ENCODE measurements at places on chromosomes 3 and 15. TPM values are rescaled to one million over a fixed set of nuclear protein-coding genes. Genes with fewer than 3 reads are reported as not detected.

CRYBG3 gene
- 13.0 TPM for total RNA-seq

GRCh38 chr3:121467085-121467484 is 78.7 kb downstream of the POLQ start:
- no peaks in the 10 kb centered on the region for H3K4me1 ChIP-seq
- no peak overlapping the region for H3K27ac ChIP-seq
- no peak overlapping the region for H3K4me3 ChIP-seq
- H3K27me3 ChIP-seq, result no peaks in the 10 kb centered on the region

- no peaks in the 10 kb centered on the region for H3K4me1 ChIP-seq
- H3K27me3 ChIP-seq, result peaks cover 8% of the 10 kb centered on the region
- no peak overlapping the region for H3K27ac ChIP-seq
These were observed 10.4 kb downstream of the SYN2 start for GRCh38 chr3:12014613-12015012.

MFAP1 gene
- 35.2 TPM for total RNA-seq

DNA sequence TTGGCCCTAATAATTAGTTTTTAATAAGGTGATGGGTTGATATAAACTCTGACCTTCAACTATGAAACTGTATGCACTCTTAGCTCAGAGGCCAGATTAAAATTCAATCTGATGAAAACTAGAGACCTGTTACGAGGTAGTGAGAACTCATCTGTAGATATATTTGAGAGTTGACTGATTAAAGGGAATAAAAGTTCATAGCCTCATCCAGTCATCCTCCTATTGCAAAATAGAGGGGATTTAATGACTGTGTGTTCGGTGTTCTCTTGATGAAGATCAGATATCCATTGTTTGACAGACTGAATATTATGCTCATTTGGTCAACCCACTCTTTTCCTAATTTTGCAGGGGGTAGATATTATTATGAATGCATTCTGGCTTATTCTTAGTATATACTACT is 23.3 kb upstream of the PLCL2 start:
- DNase-seq, result no peak
- H3K27me3 ChIP-seq, result no peaks in the 10 kb centered on the region
- H3K27ac ChIP-seq, result no peak overlapping the region

- H3K27me3 ChIP-seq, result no peaks in the 10 kb centered on the region
- H3K4me1 ChIP-seq, result peaks cover 10% of the 10 kb centered on the region
- H3K27ac ChIP-seq, result no peak overlapping the region
These were observed 36.7 kb downstream of the ABTB1 start for GRCh38 chr3:127709320-127710060.

ACAP2 gene
- 46.0 TPM for total RNA-seq

GRCh38 chr15:97301166-97301565 is 659.3 kb upstream of the ARRDC4 start:
- no peaks in the 10 kb centered on the region for H3K27me3 ChIP-seq
- no peaks in the 10 kb centered on the region for H3K36me3 ChIP-seq
- H3K27ac ChIP-seq, result no peak overlapping the region
- H3K4me3 ChIP-seq, result no peak overlapping the region

TLR9 gene
- 0.25 TPM for total RNA-seq
